MM.1S (cell line): ENCODE measurements at places on chromosomes 2 and 18.

DNA sequence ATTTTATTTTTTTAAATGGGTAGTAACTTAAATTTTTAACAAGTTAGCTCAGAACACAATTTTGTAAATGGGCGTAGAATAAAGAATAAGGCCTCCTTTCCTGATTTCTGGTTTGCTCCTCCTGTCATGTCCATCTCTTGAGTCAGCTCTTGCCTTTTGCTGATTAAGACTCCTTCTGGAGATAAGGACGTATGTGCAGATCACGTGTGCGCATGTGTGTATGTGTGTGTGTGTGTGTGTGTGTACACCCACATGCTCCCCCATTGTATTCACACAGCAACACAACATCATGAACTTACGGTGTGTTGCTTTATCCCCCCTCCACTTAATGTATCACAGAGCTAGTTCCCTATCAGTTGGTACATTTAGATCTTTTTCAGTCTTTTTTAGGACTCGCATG, 182.9 kb downstream of the PRKCE start:
- peak overlapping the region; percentile 41; the same call in 1 of the 2 replicates for H3K27ac ChIP-seq
- no peak for DNase-seq
- no peaks in the 10 kb centered on the region for H3K27me3 ChIP-seq
- H3K36me3 ChIP-seq, result no peaks in the 10 kb centered on the region

GRCh38 chr18:78303519-78304191, 676.0 kb upstream of the SALL3 start:
- no peak overlapping the region for H3K27ac ChIP-seq
- H3K27me3 ChIP-seq, result no peaks in the 10 kb centered on the region
- H3K36me3 ChIP-seq, result no peaks in the 10 kb centered on the region
- no peak for DNase-seq
- H3K4me1 ChIP-seq, result no peaks in the 10 kb centered on the region
- no peak overlapping the region for H3K4me3 ChIP-seq

- no peak overlapping the region for H3K4me3 ChIP-seq
- no peaks in the 10 kb centered on the region for H3K36me3 ChIP-seq
- H3K4me1 ChIP-seq, result no peaks in the 10 kb centered on the region
- H3K27ac ChIP-seq, result no peak overlapping the region
- H3K27me3 ChIP-seq, result no peaks in the 10 kb centered on the region
Observed at GRCh38 chr2:150792780-150793300, 305.4 kb upstream of the RND3 start.

GRCh38 chr2:69641471-69641870, 2.1 kb downstream of the AAK1 start:
- no peak overlapping the region for H3K27ac ChIP-seq
- 0 out of 2 replicates have a peak, but pooled peaks cover 5% of the 10 kb centered on the region for H3K36me3 ChIP-seq
- H3K4me1 ChIP-seq, result peaks cover 28% of the 10 kb centered on the region

DNA sequence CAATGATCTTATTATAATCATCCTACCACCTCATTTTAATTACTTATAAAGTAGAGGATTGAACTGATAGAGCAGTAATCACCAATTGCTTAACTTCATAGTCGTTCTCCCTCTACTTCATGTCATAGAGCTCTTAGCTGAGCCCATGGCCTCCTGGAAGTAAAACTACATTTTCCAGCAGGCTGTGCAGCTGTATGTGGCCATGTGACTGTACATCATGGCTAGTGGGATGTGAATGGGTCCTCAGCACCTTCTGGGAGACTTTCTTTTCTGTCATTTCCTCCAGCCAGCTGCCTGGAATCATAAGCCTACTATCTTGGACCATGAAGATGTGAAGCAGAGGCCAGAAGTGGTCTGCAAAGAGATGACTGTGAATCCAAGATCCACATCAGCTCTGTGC, 128.7 kb upstream of the SKOR2 start:
- no peaks in the 10 kb centered on the region for H3K4me1 ChIP-seq
- H3K36me3 ChIP-seq, result no peaks in the 10 kb centered on the region
- no peaks in the 10 kb centered on the region for H3K27me3 ChIP-seq
- H3K27ac ChIP-seq, result no peak overlapping the region

GRCh38 chr2:119263656-119264055, 40.0 kb downstream of the STEAP3 start:
- H3K27ac ChIP-seq, result no peak overlapping the region
- no peaks in the 10 kb centered on the region for H3K36me3 ChIP-seq
- no peak overlapping the region for H3K4me3 ChIP-seq
- H3K27me3 ChIP-seq, result no peaks in the 10 kb centered on the region
- no peak for DNase-seq
- H3K4me1 ChIP-seq, result no peaks in the 10 kb centered on the region

- peaks cover 11% of the 10 kb centered on the region for H3K4me1 ChIP-seq
- no peaks in the 10 kb centered on the region for H3K36me3 ChIP-seq
- no peak overlapping the region for H3K4me3 ChIP-seq
- no peak for DNase-seq
Observed at GRCh38 chr2:36361396-36361795, 5.8 kb downstream of the CRIM1 start.

GRCh38 chr2:238263204-238264071, 23.6 kb upstream of the HES6 start:
- H3K36me3 ChIP-seq, result no peaks in the 10 kb centered on the region
- H3K4me1 ChIP-seq, result peaks cover 90% of the 10 kb centered on the region
- H3K27ac ChIP-seq, result peak overlapping the region; percentile 96
- H3K4me3 ChIP-seq, result no peak overlapping the region
- DNase-seq, result peak; percentile 93
- no peaks in the 10 kb centered on the region for H3K27me3 ChIP-seq

DNA sequence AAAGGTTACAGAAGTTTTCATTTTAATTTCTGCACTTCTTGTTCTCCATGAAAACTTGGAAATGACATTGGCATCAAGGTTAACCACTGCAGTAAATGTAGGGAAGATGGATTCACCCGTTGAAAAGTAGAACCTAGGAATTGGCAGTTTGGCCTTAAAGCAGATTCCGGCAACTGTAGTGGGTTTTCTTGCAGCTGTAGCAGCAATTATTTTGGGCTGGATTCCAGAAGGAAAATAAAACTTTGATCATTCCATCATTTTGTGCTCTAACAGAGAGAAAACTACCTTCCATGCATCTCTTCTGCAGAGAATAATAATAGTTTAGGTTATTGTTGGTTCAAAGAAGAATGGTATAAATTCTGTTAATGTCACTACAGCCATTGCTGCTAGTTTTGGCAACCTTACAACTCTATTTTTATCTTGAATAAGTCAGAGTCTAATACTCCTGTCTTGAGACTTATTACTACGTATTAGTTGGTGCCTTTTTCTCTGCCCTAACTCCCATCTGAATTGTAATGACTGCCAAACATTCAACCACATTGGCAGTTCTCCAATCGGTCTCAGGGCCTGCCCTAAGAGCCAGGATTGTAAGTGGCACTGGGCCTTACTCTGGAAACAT, 178.1 kb upstream of the PIEZO2 start:
- DNase-seq, result no peak
- H3K4me1 ChIP-seq, result peaks cover 11% of the 10 kb centered on the region

DNA sequence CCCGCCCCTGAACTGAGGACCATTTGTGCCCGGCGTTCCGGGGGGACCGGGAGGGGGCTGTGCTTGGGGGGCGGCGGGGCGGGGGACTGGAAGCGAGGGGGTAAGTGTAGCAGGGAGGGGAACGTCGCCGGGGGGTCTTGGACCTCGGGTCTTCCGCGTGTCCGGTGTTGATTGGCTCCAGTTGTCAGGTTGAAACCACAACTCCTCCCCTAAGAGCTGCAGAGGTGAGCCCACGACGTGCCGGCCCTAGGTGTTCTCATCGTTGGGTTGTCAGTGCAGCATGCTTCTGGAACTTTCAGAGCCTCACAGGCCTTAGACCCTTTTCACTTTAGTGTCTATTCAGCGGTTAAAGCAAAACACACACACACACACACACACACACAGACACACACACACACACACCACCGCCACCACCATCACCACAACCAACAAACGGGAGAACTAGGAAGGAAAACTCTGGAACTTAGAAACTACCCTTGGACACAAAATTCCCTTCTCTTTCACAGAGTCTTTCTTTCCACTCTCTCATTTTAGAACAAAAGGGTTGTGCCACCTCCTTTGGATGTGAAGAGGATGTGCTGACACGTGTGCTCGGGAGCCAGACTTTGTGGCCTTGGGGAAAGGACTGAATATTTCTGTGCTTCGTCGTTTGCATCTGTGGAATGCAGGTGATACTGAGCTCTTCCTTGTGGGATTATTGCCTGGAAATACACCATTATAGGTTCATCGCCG, 6.7 kb upstream of the DLX2 start:
- no peak overlapping the region for H3K27ac ChIP-seq
- no peaks in the 10 kb centered on the region for H3K4me1 ChIP-seq
- H3K4me3 ChIP-seq, result no peak overlapping the region
- H3K36me3 ChIP-seq, result no peaks in the 10 kb centered on the region

GRCh38 chr2:232142049-232142448, 180.5 kb downstream of the DIS3L2 start:
- H3K36me3 ChIP-seq, result no peaks in the 10 kb centered on the region
- no peak overlapping the region for H3K4me3 ChIP-seq
- no peaks in the 10 kb centered on the region for H3K27me3 ChIP-seq
- H3K27ac ChIP-seq, result no peak overlapping the region

DNA sequence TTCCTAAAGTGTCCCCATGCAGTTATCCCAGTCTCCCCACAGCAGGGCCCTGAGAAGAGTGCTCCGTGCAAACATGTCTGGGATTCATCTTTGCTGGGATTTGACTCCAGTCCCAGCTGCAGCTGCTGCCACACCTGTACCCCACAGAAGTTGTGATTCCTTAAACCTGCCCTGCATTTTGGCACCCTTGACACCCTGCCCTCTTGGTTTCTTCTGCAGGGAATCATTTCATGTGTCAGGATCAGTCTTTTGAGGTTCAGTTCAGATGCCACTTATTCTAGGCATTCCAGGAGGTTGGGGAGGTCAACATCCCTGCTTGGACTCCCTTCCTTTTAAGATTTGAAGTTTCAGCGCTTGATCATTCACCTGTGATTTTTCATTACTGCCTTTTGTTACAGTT, 108.3 kb downstream of the SPTBN1 start:
- DNase-seq, result no peak
- no peaks in the 10 kb centered on the region for H3K36me3 ChIP-seq
- no peaks in the 10 kb centered on the region for H3K27me3 ChIP-seq
- H3K4me3 ChIP-seq, result no peak overlapping the region
- H3K4me1 ChIP-seq, result peaks cover 44% of the 10 kb centered on the region
- H3K27ac ChIP-seq, result no peak overlapping the region

DNA sequence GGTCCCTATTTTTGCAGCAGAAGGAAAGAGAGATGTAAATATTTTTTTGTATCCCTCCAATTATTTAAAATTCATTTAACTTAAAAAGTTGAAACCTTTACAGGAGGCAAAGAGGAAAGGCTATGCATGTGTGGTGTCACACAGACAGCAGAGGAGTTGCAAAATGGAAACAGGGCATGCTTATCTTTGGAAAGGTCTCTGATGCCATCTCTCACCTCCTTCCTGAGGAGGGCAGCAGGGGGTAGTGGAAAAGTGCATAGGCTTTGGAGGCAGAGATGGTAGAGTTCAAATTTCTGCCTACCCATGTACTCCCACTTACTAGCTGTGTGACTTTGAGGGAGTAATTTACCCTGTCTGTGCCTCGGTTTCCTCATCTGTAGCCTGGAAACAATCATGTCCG, 99.6 kb upstream of the MCFD2 start:
- H3K4me1 ChIP-seq, result peaks cover 40% of the 10 kb centered on the region
- H3K27ac ChIP-seq, result no peak overlapping the region
- no peaks in the 10 kb centered on the region for H3K27me3 ChIP-seq
- DNase-seq, result no peak
- H3K4me3 ChIP-seq, result no peak overlapping the region
- H3K36me3 ChIP-seq, result 0 out of 2 replicates have a peak, but pooled peaks cover 9% of the 10 kb centered on the region

GRCh38 chr2:127219171-127220070, 678 bp downstream of the CYP27C1 start:
- H3K27ac ChIP-seq, result no peak overlapping the region
- no peaks in the 10 kb centered on the region for H3K4me1 ChIP-seq
- H3K27me3 ChIP-seq, result peaks cover 13% of the 10 kb centered on the region
- no peak for DNase-seq
- H3K36me3 ChIP-seq, result no peaks in the 10 kb centered on the region

- H3K4me3 ChIP-seq, result no peak overlapping the region
- no peaks in the 10 kb centered on the region for H3K36me3 ChIP-seq
- no peak overlapping the region for H3K27ac ChIP-seq
- no peak for DNase-seq
- H3K27me3 ChIP-seq, result no peaks in the 10 kb centered on the region
- no peaks in the 10 kb centered on the region for H3K4me1 ChIP-seq
Observed at GRCh38 chr2:43038696-43039094, 187.7 kb downstream of the ZFP36L2 start.

DNA sequence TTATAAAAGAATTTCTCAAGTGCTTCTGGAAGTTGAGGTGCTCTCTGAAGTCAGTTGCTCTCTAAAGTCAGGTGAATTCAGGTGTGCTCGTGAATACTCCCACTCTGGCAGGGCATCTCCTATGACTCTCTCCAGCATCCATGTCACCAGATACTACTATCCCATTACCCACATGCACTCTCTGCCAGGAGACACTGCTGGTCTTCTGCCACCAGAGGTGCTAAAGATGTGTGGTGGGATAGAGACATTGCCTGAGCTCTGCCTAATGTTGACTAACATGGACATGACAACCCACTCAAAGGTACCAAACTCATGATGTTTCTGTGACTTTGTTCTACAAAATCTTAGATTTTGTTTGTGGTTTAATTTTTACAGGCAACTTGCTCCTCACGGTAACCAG, 106.4 kb upstream of the HNRNPA3 start:
- H3K27me3 ChIP-seq, result no peaks in the 10 kb centered on the region
- DNase-seq, result no peak
- no peak overlapping the region for H3K4me3 ChIP-seq

DNA sequence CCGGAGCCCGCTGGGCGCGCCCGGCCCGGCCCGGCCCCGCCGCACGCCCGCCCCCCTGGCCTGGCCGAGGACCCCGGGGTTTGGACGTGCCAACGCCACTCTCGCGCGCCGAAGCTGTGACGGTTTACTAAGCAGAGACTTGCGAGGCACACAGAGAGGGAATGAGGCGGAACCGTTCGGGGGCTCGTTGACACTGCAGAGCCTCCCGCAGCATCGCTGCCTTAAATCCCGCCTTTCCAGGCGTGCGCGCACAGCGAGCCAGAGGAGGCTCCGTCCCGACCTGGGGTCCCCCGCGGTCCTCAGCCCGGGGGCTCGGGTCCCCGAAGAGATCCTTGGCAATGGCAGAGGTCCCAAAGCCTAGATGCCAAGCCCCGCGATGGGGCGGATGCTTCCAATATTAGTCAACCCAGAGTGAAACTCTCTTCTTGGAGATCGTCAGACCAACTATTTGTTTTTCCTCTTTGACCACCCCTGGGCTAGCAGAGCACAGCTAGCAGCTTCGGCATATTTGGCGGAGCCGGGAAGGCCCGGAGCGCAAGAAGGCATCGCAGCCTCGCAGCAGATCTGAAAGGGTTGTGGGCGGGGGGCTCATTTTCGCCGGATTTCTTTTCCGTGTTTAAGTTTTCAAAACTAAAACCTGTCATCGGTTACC, at the start of gene ZNF385B:
ZNF385B (minus strand) TSS at position 197 of the 652 bp plus-strand sequence.
- no peak within 1 kb of the TSS for H3K27ac ChIP-seq
- H3K4me1 ChIP-seq, result no peaks in the 10 kb centered on the region
- DNase-seq, result no peak
